Activated naive CD8-positive, alpha-beta T cell treated with anti-CD3 and anti-CD28 coated beads, Interleukin-2, amount 50 U/mL, for 16 hours (primary cell): ENCODE measurements at places on chromosomes 13 and 19.

DNA sequence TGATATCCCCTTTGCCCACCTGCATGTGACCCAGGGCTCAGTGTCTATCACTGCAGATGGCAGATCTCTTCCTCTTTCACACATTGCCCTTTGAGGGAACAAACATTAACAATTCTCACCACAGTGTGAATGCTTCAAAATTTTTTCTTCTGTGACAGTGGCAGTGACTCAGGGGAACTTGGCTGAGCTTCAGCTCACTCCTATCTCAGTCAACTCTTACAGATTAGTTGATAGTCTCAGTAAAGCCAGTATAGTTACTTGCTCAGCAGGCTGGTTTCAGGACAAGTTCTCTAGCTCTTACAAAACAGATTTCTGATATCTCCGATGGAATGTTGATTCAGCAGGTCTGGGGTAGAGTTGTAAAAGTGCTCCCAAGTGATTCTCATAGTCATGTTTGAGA is 166.9 kb downstream of the DLEU7 start:
- DNase-seq = no peak

- no peak for DNase-seq
These were observed at the start of gene CACNG6 for GRCh38 chr19:53991224-53992113. CACNG6 (plus strand) TSS chr19:53991637; CDS start chr19:53992878, 1,241 bp downstream.

- DNase-seq = no peak
These were observed 60.6 kb downstream of the MLLT1 start for GRCh38 chr19:6219147-6219525.

GRCh38 chr13:44853641-44854040 is 135.6 kb downstream of the NUFIP1 start:
- DNase-seq = no peak

DNA sequence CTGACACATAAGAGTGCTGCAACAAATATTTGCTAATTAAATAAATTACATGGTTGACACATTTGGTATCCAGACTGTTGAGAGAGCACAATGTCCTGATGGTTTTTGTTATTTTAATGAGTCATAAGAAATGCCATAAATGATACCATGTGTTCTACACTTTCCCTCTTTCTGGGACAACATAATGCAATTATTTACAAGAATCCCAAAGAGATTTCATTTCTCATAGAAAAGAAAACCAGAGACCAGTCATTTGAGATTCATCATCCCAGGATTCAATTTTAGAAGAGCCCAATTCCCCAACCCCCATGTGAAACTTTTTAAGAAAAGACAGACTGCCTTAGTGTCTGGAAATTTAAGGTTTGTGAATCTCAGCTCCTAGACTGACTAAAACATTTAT is 399.6 kb downstream of the DCT start:
- DNase-seq = no peak

GRCh38 chr13:71469626-71470025 is 397.4 kb downstream of the DACH1 start:
- no peak for DNase-seq

DNA sequence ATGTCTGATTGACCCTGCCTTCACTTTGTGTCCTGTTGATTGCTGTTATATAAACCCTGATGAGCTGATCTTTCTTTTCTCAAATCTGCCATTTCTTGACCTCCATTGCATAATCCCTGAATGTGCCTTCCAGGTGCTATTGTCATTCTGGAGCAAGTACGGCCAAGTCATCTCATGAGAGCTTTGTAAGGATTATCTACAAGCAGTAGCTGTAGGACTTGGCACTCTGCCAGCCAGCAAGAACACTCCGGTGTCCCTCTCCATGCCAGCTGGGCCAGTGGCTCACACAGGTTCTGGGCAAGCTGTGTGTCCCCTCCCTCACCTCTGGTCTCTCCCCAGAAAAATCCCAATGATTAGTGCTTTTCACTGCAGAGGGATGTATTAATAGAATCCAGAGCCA is 348.1 kb downstream of the FOXO1 start:
- DNase-seq = no peak

DNA sequence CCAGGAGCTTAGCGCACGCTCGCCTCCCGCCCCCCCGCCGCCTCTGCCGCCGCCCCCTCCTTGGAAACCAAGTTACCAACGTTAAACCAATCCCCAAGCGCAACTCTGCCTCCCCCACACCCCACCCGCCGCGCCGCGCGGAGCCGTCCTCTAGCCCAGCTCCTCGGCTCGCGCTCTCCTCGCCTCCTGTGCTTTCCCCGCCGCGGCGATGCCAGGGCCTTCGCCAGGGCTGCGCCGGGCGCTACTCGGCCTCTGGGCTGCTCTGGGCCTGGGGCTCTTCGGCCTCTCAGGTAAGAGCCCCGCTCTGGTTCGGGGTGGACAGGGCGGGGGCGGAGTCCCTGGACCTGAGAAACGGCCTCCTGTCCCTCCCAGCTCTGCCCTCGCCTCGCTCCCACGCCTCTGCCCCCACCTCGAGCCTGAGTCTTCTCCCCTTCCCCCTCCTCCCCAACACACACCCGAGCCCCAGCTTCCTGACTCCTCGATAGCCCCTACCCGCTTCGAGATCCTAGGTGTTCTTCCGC is at the start of gene ICAM5:
Gene ICAM5 (plus strand): TSS at position 117 of the 521 bp plus-strand sequence. CDS start 92 bp downstream, at position 209.
- no peak for DNase-seq

GRCh38 chr13:29859971-29860370 is 9.6 kb upstream of the UBL3 start:
- no peak for DNase-seq

- DNase-seq = no peak
These were observed 14.3 kb downstream of the DPRX start for GRCh38 chr19:53646144-53646543.

DNA sequence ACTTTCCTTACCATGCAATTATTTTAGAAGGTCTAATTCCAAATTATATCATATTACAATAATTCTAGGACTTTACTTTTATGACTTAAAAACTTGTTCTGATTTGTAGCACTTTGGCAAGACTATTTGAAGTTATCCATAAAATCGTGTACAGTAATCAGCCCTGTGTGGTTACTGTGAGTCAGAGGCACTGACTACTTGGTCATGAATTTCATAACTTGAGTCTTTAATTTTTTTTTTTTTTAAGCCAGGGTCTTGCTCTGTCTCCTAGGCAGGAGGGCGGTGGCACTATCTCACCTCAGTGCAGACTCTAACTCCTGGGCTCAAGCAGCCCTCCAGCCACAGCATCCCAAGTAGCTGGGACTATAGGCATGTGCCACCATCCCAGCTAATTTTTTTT is 1319.2 kb upstream of the SLC10A2 start:
- DNase-seq = no peak

DNA sequence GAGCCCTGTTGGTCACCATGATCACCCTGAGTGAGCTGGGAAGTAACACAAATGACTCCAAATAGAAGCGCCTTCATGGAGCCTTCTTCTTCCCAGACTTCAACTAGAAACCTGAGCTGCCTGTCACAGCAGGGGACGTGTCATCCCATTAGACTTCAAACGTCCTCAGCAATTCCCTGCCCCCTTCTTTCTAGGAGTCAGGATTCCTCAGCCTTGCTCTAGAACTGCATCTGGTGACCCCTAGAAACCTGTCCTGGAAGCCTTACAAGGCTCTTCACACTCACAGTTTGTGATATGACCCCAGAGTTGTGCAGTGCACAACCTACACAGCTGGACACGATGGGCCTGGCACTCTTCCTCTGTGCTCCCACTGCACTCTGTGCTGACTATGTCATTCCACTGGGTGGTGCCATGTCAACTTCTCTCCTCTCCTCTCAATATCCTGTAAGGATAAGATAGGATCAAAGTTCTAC is 23.6 kb upstream of the TTYH1 start:
- no peak for DNase-seq

- no peak for DNase-seq
These were observed 16.6 kb downstream of the CARD8 start for GRCh38 chr19:48239120-48239519.

DNA sequence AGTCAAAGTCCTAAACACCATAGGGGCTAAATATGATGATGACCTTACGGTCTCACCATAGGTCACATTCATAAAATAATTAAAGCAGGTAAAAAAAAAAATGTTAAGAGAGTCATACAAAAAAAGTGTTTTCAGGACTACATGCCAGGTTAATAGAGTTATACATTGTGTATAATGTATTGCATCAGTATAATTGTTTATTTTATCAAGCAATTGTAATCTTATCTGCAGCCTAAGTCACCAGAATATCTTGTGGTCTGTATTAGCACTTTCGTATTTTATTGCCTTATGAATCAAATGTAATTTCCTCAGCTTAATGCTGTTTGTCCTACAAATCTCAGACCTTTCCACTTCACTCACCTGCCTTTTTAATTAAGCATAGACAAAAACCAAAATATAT is 972.9 kb upstream of the PCDH20 start:
- no peak for DNase-seq

GRCh38 chr13:106105153-106105552 is 430.3 kb downstream of the EFNB2 start:
- DNase-seq = no peak

DNA sequence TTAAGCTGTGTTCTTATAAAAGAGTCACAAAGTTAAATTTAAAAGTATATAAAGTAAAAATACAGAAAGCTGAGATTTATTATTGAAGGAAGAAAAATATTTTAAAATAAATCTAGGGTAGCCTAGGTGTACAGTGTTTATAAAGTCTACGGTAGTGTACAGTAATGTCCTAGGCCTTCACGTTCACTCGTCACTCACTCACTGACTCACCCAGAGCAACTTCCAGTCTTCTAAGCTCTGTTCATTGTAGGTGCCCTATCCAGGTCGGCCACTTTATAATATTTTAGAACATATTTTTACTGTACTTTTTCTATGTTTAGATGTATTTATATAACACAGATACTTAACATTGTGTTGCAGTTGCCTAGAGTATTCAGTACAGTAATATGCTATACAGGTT is 47.4 kb downstream of the NDFIP2 start:
- no peak for DNase-seq

GRCh38 chr13:27044837-27045570 is 126.6 kb downstream of the USP12 start:
- DNase-seq = no peak

- DNase-seq = no peak
These were observed 183.0 kb downstream of the KCTD12 start for GRCh38 chr13:76703216-76703615.

DNA sequence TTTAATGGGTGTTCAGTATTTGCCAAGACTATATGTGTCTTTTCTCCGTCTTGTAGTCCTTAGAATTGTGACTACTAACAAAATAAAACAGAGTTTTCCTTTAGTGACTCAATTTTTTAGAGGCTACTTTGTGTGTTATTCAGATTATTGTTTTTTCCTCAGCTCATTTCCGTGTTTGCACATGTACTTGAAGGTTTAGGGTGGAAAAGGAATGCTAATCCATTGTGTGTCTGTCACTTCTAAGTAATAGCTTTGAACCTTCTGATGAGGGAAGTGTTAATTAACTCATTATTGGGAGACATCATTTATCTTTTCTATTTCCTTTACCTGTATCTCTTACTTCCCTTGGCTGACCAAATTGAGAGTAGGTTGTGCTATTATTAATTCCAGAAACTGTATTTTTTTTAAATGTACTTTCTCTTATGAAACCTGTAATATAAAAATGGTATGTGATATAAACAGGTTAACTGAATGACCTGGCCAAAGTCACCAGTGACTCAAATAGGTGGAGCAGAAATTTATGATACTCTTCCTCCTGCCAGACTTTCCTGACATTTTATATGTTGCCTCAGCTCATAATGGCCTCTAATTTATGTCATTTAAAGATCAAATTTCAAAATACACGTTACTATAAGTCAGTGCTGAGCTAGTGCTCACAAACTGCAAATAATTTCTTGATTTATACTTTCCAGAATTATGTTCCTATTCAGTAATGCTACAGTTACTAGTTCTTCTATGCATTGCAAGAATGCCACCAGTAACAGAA is 88.8 kb downstream of the LMO7 start:
- no peak for DNase-seq

- DNase-seq = no peak
These were observed 69.2 kb downstream of the DIAPH3 start for GRCh38 chr13:60094385-60095088.

DNA sequence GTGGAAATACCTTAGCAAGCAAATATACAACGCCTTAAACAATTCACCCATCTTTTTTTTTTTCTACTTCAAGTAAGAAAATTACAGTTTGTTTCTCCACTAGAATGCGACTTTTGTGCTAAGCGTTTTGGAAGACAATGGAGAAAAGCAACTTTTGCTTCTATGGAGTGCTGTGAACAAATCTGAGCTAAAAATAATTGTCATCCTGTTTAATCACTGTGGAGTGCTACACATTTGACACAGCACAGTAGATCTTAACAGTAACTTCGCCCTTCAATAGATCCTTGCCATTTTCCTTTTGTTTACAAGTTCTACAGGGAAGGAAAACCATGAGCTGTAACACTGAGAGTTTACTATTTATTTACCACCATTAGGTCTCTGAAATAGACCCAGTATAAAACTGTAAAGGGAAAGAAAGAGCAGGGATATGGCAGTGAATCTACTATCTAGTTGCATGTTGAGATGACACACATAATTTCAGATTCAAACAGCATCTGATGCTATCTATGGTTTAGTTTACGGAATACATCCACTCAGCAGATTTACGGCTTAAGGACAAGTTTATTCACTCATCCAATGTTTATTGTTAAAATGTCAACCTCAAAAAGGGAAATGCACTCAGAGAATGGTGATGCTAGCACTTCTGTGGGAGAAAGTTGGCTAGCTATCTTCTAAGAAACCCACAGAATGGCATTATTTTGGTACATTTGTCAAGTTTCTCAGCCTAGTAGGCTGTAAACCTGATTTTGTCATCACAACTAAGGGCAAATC is 175.3 kb downstream of the VWA8 start:
- DNase-seq = no peak

DNA sequence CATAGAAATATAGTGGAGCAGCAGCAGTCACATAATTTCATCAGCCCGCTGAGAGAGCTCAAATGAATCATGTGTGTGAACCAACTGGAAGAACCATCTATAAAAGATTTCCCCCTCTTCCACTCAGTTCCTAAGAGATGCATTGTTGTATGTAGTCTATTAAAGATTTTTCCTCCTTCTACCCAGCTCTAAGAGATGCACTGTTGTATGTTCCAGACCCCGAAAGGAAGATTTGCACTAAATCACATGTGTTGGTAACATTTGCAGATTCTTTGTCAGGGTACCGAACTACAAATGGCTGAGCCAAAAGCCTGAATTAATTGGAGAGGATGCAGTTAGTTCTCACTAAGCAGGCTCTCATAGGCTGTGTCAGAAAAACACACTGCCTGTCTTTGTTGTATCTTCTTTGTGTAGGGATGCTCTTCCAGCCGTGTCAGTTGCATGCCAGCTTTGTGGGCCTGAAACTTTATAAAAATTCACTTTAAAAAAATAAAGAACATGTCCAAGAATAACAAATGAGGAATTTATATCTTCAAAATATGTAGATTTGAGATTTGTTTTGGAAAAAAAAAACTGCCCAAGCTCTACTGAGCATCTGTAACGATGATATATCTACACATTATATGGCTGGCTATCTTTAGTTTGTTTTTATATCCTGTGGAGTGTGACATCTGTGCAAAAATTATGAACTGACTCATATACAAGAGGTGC is 223.1 kb downstream of the MZT1 start:
- no peak for DNase-seq
